ENCODE measurements at places on chromosomes 2 and 18. TPM values are rescaled to one million over a fixed set of nuclear protein-coding genes. Genes with fewer than 3 reads are reported as not detected.

Gene MALT1
- total RNA-seq, result 39.3 TPM

Gene C2orf80
- not detected for total RNA-seq

Gene CPO
- total RNA-seq, result not detected

Gene SCYGR4
- total RNA-seq, result not detected

- H3K36me3 ChIP-seq, result no peaks in the 10 kb centered on the region
- H3K27ac ChIP-seq, result no peak overlapping the region
- peak; percentile 65 for DNase-seq
- H3K4me1 ChIP-seq, result no peaks in the 10 kb centered on the region
- H3K4me3 ChIP-seq, result no peak overlapping the region
- peaks cover 34% of the 10 kb centered on the region for H3K27me3 ChIP-seq
These were observed 18.5 kb upstream of the CCDC93 start for GRCh38 chr2:118032169-118033013.

DNA sequence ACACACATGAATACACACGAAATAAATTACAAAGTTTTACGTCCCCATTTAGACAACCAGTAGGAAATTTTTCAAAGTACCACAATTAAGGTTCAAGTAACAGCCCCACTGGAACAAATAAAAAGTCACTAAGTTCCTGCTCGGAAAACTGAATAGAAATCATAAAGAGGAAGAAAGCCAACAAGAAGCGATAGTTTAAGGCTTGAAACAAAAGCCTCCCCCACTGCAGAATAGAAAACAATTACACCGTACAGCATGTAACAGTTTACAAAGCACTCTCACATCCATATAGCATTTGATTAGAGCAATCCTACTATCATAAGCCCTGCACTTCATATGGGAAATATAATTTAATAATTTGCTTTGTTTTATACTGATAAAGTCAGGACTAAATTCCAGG, 15.5 kb downstream of the KLF7 start:
- peaks cover 67% of the 10 kb centered on the region for H3K4me1 ChIP-seq
- no peak overlapping the region for H3K4me3 ChIP-seq
- no peaks in the 10 kb centered on the region for H3K27me3 ChIP-seq
- H3K36me3 ChIP-seq, result peaks cover 20% of the 10 kb centered on the region
- no peak for DNase-seq
- no peak overlapping the region for H3K27ac ChIP-seq

DNA sequence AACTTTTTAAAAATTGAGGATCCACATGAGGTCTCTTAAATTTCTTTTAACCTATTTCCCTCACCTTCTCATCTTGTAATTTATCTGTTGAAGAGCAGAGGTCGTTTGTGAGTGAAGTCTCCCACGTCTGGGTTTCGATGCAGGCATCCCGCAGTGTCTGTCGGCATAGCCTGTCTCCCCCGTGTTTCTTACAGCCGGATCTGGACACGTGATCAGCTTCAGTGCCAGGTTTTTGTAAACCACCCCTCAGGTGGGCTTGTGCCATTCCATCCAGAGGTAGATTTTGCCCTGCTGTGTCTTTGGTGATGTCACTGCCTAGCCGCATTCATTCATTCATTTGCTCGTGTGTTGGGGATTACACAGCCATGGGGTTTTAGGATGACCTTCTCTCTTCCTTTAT, 16.2 kb downstream of the AQP12A start:
- peaks cover 13% of the 10 kb centered on the region for H3K4me1 ChIP-seq
- H3K27me3 ChIP-seq, result peaks cover 15% of the 10 kb centered on the region
- H3K4me3 ChIP-seq, result no peak overlapping the region
- H3K36me3 ChIP-seq, result no peaks in the 10 kb centered on the region

DNA sequence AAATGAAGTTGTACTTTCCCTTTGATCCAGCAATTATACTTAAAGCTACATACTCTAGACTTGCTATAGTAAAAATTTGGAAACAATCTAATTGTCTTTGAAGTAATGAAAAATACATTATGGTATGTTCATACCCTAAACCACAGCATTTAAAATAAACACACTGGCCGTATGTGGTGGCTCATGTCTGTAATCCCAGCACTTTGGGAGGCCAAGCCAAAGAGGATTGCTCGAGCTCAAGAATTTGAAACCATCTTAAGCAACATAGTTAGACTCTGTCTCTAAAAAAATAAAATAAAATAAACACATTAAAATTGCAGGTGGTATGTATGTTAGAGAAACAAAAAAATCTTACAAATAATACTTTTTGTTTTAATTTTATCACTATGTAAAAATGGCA, 208.1 kb upstream of the KLHL14 start:
- no peaks in the 10 kb centered on the region for H3K4me1 ChIP-seq
- no peak overlapping the region for H3K4me3 ChIP-seq
- no peaks in the 10 kb centered on the region for H3K27me3 ChIP-seq

DNA sequence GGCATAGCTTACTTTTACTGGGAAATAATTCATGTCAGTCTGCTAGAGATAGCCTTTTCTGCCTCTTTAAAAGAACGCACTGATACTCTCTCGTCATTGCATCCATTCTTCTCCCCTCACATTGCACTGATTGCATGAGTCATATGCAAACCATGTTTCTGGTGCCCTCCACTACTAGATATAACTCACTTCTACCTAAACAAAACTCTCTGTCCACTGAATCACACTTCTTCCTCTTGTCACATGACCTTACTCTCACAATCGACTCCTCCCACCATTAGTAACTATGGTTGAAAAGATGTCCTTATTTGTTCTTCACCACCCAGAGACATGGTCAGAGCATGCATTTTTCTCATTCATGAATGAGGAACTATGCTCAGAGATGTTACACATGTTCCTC, 158.0 kb downstream of the CSRNP3 start:
- DNase-seq, result no peak
- H3K4me3 ChIP-seq, result no peak overlapping the region
- H3K4me1 ChIP-seq, result peaks cover 9% of the 10 kb centered on the region
- peaks cover 3% of the 10 kb centered on the region for H3K27me3 ChIP-seq
- H3K36me3 ChIP-seq, result no peaks in the 10 kb centered on the region

DNA sequence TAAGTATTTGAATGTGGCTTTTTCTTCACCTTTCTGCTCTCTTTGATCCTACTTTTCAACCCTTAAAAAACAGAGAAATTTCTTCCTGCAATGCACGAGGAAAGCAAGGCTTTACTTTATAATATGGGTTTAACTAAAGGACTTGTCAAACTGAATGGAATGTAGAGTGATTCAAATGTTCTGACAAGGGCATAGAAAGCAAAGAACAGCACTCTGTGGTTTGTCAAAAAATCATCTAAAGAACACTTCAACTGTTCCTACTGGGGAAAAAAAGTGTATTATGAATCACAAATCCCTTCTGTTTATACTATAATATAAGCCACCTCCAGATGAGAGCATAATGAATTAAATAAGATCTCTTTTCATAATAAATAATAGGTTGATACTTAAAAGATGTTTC, 45.0 kb upstream of the RIT2 start:
- no peaks in the 10 kb centered on the region for H3K36me3 ChIP-seq
- no peaks in the 10 kb centered on the region for H3K4me1 ChIP-seq
- H3K4me3 ChIP-seq, result no peak overlapping the region

Measured in activated CD4-positive, alpha-beta T cell treated with anti-CD3 and anti-CD28 coated beads for 36 hours (primary cell).